ENCODE measurements at places on chromosomes 5 and 9.
A peak's percentile ranks its signal among the peaks of the same experiment; 100 is the strongest.

DNA sequence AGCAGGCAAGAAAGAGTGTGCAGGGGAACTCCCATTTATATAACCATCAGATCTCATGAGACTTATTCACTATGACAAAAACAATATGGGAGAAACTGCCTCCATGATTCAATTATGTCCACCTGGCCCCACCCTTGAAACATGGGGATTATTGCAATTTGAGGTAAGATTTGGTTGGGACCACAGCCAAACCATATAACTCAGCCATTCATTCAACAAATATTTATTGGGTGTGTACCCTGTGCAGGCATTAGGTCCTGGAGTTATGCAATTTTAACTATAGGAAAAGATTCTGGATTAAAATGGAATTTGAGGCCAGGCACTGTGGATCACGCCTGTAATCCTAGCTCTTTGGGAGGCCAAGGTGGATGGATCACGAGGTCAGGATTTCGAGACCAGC is 124.2 kb upstream of the GAS1 start:
- DNase-seq = no peak

DNA sequence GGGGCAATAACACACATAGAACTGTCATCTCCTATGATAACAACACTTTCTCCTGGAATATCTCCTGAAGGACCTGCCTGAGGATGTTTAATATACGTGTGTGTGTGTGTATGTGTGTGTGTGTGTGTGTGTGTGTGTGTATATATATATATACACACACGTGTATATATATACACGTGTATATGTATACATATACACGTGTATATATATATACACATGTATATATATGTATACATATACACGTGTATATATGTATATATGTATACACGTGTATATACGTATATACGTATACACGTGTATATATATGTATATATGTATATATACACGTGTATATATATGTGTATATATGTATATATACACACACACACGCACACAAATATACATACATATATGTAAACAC is 27.5 kb downstream of the CDH18 start:
- no peak for DNase-seq

GRCh38 chr9:27655441-27655840 is 82.2 kb upstream of the C9orf72 start:
- DNase-seq = no peak

- no peak for DNase-seq
Observed at GRCh38 chr9:28443461-28443860, 870.2 kb upstream of the C9orf72 start.

DNA sequence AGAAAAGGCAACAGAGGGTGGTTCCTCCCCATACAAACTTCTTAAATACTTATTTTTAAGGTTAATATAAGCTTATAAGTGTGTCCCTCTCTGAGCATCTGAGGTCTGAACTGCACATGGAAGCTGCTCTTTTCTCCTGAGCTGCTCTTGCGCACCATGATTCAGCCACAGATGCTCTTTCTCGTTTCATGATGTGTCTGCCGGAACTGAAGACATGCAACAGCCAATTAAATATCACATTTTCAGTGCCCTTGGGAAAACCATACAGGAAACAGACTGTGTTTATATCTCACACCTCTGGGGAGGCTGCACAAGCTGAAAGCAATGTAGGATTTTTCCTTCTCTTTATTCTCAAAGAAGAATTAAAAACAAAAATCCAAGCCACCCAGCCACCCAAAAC is 96.8 kb upstream of the NREP start:
- no peak for DNase-seq

- no peak for DNase-seq
Observed at GRCh38 chr9:4101667-4102066, 198.2 kb downstream of the GLIS3 start.

DNA sequence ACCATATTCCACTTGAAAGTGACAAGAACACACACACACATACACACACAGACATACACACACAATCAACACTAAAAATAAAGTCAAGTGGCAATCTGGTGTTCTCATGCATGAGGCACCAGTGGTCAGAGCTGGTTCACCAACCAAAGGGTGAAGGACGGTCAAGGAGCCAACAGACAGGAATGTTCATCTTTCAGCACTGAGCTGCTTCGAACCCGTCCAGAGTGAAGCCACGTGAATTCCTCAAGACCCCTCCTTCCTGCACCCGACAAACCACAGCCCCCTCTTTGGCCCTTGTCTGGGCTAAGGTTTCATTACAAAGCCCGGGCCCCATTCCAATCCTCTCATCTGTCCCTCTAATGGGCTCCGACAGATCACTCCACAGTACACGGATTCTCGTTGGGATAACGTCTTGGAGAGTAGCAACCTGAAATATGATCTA is 84.5 kb upstream of the SMIM23 start:
- DNase-seq = no peak

GRCh38 chr5:109650493-109650892 is 39.2 kb upstream of the MAN2A1 start:
- DNase-seq = no peak

DNA sequence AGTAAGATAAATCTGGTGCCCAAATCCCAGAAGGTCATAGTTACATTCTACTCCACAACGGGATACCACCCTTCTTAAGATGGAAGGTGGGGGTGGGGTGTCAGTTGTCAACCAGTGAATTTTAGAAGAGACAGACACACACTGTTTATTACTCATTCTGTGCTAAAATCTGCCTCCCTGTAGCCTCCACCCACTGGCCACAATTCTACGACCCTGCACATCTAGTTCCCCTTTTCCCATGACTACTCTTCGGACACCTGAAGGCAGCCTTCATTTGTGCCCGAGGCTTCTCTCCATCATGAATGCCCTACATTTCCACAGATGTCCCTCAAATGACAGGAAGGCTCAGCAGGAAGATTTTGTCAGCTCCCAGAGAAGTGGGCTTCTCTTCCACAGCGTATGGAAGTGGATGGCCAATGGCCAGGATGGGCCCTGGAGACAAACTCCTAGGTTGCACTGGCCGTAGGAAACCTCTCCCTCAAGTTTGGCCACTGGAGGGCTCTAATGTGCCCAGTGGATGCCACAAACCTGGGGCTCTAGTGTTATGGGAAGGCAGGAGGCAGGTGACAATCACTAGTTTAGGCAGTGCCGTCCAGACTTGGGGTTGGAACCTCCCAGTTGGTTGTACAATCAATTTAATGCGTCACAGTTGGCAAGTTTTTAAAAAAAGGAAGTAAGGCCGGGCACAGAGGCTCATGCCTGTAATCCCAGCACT is 46.6 kb downstream of the PTPN3 start:
- no peak for DNase-seq

- DNase-seq = no peak
Observed at GRCh38 chr9:99870126-99870525, 36.3 kb upstream of the STX17 start.

DNA sequence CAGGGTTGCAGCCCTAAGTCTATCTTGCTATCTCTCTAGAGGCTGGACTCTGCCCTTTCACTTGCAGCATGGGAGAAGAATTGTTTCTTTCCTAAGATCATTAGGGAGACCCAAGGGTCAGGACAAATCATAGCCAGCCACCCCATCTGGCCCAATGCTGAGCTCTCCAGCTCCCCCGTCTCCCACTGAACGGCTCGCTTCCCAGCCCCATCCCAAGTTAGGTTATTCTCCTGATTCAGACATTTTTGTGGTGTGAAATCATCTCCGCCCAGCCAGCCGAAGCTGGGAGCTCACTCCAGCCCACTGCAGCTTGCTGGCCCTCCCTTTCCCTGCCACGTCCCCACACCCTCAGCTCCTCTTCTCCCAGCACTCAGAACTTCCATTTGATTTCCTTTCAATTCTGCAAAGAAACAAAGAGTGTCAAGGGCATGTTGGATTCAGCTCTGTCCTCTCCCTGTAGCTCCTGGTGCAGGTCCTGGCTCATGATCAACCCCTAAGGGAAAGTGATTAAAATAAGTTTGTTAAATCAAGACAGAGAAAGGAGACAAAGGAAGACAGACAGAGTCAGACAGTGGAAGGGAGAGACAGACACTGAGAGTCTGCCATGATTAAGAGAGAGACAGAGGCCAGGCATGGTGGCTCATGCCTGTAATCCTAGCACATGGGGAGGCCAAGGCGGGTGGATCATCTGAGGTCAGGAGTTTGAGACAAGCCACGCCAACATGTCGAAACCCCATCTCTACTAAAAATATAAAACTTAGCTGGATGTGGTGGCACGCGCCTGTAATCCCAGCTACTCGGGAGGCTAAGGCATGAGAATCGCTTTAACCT is 12.6 kb upstream of the SPARC start:
- DNase-seq = no peak

- peak; percentile 6 for DNase-seq
Observed at GRCh38 chr9:4555236-4555635, 65.0 kb downstream of the SLC1A1 start.

DNA sequence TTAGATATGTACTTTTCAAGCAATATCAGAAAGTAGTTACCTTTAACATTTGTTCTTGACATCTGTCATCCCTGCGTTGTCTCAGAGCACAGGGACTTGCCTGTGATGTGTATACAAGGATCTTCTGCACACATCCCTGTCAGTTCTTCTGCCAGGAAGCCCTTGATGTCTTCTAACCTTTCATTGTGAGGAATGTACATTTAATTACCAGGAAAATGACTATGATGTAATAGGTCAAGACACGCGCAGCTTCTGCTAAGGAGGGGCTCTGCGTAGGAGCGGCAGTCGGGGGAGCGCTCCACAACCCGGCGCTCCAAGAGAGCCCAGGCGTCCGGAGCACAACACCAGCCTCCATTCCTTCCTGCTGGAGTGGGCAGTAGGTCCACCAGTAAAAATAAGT is 119.7 kb downstream of the IRX2 start:
- no peak for DNase-seq

DNA sequence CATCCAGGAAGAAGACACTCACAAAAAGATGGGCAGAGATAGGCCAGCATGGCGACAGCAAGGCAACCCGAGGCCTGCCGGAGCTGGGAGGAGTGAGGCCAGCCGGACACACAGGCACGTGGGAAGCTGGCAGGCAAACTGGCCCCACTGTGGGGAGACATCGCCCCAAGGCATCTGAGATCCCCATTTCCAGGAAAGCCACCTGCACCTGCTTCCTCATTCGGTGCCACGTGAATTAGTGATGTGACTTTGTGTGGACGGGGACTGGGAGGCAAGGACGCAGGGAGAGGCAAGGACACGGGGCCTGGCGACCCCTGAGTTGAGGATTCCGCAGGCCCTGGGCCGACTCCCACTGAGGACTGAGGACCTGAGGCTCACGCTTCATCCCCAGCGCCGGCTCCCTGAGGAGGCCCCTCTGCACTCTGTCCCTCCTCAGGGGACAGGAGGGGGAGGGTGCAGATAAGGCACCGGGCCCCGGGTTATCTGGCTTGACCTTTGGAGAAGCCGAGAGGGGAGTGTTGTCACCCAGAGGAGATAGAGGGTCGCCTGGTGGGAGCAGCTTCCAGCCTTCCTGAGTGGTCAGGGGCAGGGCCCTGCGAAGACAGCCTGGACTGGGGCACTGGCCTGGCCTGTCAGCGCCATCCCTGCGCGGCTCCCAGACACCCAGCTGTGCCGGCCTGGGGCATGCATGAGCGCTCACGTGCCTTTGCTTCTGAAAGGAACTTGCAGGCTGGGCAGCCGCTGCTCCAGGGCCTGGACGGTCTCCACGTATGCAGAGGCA is 39.7 kb downstream of the NDUFS6 start:
- no peak for DNase-seq

DNA sequence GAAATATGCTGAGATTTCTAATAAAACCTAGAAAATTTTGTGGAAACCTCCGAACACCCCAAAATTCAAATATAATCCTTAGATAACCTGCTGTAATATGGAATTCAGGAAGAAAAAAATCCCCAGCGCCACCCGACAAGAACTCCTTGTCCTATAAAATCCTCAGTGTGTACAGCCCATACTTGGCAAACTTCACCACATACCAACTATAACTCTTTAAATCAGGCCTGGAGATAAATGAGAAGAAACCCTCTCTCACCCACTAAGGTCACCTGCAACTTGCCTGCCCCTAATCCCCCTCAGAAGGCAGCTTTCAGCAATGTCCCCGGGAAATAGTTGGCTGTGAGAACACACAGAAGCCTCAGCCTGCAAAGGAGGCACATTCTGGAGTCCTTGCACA is 90.5 kb downstream of the SH3TC2 start:
- no peak for DNase-seq

DNA sequence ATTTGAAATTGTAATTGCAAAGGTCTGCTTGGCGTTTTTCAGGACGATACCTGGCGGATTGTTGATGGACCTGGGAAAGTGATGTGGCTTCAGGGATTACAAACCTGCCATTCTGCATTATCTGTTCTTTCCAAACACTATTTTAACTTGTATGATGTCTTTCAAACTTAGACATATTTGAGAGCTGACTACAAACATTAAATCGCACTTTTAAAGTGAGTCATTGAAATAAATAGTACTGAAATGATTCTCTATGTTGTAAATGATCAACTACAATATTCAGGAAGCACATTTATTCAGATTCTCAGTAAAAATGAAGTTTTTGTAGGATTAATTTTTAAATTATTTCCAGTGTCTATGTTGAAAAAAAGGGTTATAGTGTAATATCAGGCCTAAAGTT is 32.3 kb upstream of the TMEM171 start:
- no peak for DNase-seq

DNA sequence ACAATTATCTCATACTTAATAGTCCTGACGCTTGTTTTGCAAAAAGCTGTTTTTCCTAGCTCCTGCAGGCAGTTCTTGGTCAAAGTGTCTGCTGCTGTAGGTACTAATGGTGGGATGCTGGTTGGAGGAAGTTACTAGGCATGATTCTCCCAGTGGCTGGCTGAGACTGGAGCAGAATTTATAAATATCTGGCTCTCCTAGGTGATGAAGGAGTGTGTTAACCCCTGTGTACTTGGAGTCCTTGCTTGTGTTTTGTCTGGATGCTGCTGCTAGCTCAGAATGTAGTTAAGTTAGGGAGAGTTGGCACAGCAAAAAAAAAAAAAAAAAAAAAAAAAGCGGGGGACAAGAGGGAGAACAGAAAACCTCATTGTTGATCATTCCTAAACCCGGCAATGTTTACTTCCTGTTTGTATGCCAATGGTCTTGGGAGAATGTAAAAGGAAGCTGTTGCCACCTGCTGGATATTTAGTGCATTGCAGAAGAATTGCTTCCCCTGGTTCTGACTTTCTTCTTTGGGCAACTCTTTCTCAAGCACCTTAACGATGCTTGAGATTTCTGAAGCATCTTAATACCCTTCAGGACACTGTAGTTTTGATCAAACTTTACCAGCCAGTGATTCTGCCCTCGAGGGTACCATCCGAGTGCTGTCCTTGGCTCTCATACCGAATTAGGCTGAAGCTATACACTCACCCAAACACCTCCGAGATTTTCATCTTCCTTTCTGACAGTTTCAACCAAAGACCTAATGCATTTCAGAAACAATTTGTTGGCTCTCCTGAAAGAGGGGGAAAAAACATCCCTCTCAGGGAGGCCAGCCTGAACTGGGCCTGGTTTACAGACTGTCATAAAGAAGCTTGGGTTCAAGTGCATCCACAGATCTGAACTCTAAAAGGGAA is 71.7 kb upstream of the WWC1 start:
- DNase-seq = peak; percentile 50

DNA sequence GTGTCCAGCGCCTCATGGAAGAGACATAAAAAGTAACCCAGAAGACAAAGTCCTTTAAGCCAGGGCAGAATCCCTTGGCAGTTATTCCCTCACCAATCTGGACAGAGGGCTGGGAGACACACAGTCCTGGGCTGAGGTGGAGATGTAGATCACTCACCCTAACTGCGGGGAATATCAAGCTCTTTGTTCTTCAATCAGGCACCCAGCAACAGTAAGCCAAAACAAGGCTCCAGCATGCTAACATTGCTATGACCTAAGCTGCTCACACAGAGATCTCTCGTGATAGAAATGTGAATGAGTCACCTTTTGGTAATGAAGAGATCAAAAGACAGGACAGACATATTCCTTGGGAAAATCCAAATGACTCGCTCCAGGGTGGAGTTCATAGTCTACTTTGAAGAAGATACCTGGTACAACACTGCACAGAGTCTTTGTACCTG is 101.3 kb downstream of the FBN2 start:
- DNase-seq = no peak

Data from CD4-positive, alpha-beta T cell treated with Interleukin-15 for 4 hours (primary cell).